Suprapubic skin (tissue), 4 donors: ENCODE measurements at places on chromosomes 1 and 21. TPM values are rescaled to one million over a fixed set of nuclear protein-coding genes. Genes with fewer than 3 reads are reported as not detected.

PRXL2B gene
- 9.7 TPM for total RNA-seq

GPR161 gene
- total RNA-seq = 5.1 TPM

KPRP gene
- 138 TPM for total RNA-seq

CR1L gene
- not detected for total RNA-seq

FCRLA gene
- 1.0 TPM for total RNA-seq

FOXE3 gene
- not detected for total RNA-seq

TPTE gene
- not detected for total RNA-seq
